ENCODE measurements at places on chromosomes 6 and 20.
A peak's percentile ranks its signal among the peaks of the same experiment; 100 is the strongest.

DNA sequence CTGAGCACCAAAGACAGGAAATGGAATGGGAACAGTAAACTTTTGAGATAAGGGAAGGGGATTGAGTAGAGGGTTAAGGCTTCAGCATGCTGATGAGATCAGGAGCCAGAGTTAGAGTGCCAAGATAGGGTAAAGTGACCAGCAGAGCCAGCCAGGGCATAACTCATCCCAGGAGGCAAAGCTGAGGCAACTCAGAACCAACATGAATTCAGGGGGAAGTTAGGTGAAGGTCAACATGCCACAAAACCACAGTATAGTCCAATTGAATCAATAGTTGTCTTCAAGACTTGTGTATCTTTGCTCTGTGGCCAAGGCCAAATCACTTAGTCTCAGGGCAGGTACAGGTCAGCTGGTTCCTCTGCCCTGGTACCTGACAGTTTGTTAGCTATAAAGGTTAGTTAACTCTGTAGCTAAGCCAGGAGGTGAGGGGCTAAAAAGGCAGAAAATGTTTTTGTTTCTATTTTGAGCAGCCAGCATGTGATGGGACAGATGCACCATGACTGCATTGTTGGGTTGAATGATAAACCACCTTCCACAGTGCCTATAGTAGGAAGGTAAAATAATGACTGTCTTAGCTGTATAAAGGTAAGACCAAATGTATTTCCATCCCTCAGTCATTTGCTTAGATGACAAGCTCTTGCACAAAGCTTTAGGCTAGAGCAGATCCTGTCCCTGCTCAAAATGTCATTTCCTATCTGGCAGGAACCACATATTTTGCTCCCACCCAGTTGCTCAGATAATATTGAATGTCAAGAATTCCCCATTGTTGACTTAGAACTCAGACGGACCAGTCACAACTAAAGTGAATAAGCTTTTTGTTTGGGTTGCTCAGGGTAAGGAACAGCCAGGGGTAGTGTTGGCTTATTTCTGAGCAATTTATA is 15.8 kb downstream of the RNF8 start:
- no peak for DNase-seq

DNA sequence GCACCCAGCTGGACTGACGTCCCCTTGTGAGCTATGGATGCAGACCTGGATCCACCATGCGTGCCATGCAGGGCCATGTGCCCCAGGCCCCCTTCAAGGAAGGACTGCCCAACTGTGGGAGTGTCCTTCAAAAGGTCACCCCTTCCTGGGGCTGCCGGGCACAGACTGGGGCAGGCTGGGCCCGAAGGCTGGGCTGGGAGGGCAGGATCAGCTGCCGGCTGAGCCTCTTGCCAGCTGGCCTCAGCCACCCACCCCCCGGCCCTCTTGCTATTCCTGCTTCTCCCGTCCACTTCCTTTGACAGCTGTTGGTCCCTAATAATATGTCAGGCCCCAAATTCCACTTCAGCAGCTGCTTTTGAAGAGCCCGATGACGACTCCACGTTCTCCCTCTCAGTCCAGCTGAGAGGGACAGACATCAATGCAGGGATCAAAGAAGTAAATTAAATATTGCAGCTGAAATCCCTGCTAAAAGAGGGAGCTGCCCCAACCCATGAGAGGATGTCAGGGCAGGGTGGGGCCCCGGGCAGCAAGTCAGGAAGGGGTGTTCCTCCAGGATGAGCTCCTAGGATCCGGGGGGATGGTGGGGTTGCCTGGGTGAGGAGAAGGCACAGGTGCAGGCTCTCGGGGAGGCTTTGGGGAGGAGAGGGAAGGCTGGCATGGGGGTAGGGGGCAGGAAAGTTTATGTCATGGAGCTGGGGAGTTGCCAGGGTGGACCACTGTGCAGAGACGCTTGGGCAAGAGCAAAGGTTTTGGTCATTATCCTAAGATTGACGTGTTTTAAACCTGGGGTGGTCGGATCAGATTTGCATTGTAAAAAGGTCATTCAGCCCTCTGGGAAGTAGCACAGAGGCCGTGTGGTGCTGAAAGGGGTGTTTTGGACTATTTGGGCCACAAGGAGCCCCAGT is 185.0 kb downstream of the ANKRD60 start:
- no peak for DNase-seq

- DNase-seq = no peak
Observed at GRCh38 chr20:11624704-11625103, 293.0 kb upstream of the BTBD3 start.

GRCh38 chr6:2708456-2708855 is 42.3 kb downstream of the MYLK4 start:
- no peak for DNase-seq

DNA sequence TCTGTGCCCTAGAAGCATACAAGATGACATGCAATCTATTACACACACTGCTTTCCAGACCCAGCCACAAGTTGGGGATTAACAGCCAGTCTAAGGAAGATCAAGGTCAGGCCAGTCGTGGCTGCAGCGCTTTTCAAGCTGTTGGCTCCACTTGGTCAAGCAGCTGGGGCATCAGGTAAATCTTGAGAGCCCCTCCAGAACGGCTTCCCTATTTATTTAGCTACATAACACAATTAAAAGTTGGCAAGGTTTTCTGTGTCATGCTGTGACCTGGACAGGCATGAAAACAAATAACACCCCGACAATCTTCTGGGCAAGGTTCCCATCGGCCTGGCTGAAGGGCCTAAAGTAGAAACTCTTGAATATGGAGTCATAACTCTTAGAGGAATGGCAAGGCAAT is 524.3 kb downstream of the PRKN start:
- DNase-seq = no peak

DNA sequence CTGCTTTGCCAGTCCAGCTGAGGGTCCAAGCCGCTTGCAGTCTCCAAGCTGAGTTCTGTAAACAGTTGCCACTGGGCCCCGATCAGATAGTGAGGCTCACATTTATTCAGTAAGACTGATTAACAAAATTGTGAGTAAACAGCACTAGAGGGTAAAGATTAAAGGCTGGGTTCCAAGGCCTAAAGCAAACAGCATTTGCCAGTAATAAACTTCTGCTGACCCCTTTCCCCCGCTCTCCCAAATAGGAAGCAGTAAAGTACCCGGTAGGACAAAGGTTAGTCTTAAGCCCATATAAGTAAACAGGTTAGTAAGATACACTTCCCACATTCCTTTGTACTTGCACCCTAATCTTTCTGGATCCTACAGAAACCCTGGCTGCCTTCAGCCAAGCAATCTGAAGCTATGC is 181.8 kb downstream of the MEI4 start:
- DNase-seq = no peak

DNA sequence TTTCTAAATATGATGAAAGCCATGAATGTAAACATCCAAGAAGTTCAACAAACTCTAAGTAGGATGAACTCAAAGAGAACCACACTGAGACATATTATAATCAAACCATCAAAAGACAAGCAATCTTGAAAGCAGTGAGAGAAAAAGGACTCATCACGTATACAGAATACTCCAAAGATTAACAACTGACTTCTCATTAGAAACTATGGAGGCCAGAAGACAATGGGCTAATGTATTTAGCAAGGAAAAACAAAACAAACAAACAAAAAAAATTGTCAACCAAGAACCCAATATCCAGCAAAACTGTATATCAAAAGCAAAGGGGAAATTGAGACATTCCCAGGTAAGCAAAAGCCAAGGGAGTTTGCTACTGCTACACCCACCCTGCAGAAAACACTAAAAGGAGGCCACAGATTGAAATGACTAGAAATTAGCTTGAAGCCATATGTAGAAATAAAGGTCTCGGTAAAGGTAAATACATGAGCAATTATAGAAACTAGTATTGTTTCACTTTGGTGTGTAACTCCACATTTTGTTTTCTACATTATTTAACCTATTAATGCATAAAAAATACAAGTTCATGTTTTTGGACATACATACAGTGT is 301.1 kb upstream of the QKI start:
- no peak for DNase-seq

DNA sequence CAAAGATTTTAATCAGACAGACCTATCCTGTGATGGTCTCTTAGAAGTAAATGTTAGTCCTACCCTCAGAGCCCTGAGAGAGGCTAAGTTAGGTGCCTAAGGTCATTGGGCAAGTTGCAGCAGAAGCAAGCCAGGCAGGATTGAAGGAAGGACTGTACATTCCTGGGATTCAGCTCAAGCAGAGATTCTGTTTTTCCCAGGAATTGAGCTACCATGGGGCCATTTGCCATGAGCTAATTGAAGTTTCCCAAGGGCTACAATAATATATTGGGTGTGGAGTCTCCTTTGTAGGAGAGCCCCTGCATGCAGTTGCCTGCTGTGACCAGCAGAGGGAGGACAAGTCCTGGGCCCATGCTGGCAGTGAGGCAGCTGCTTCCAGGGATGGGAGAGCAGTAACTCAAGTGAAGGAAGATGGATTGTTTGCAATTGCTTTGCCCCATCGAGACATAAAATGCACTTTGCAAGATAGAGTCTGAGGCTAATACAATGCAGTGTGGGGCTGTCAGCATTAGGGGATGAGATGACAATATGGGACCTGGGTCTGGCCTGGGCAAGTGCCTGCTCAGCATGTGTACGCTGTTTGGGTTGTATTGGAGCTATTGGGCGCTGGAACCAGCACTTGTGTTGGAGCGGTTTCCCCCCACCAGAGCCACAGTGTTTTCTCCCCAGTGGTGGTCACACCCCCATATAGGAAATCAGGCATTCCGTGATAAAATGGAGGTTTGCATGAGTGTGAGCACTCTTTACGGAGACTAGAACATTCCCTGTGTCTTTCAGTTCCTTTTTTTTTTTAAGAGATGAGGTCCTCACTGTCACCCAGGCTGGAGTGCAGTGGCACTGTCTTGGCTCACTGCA is 27.9 kb downstream of the DNMT3B start:
- peak; percentile 62 for DNase-seq

DNA sequence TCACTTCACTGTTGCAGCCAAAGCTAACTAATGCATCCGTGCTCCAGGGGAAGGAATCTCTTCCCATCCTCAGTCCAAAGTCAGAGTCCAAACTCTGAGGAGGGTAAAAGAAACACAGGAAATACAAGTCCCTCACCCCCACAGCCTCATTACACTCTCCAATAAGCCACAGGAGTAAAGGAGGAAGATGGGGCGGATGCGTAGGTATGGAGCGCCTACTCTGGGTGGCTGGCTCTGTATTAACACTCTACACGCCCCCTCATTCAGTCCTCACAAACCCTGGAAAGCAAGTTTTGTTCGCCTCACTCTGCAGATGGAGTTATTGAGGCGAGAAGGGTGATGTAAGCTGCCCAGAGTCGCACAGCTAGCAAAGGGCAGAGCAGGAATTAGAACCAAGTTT is 242.9 kb downstream of the NRN1 start:
- DNase-seq = no peak

- DNase-seq = no peak
Observed at GRCh38 chr6:166934174-166934573, 22.2 kb downstream of the RNASET2 start.

DNA sequence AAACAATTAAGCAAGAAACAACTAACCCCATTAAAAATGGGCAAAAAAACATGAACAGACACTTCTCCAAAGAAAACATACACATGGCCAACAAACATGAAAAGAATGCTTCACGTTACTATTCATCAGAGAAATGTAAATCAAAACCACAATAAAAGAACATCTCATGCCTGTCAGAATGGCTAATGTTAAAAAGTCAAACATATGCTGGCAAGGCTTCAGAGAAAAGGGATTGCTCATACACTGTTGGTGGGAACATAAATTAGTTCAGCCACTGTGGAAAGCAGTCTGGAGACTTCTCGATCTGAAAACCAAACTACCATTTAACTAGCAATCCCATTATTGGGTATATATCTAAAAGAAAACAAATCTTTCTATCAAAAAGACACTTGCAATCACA is 217.5 kb downstream of the TINAG start:
- no peak for DNase-seq

DNA sequence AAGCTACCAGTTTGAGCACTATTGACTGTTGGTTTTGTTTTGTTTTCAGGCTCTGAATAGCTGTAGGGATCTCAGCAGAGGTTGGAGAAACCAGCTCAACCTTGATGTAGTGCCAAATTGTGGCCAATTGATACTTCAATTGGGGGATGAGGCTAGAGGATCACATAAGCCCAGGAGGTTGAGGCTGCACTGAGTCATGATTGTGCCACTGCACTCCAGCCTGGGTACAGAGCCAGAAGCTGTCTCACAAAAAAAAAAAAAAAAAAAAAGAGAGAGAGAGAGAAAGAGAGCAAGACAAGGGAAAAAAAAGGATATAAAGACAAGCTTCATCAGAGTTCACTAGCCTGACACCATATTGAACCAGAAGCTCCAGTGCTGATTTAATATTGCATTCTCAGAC is 702.1 kb downstream of the FRK start:
- DNase-seq = no peak

DNA sequence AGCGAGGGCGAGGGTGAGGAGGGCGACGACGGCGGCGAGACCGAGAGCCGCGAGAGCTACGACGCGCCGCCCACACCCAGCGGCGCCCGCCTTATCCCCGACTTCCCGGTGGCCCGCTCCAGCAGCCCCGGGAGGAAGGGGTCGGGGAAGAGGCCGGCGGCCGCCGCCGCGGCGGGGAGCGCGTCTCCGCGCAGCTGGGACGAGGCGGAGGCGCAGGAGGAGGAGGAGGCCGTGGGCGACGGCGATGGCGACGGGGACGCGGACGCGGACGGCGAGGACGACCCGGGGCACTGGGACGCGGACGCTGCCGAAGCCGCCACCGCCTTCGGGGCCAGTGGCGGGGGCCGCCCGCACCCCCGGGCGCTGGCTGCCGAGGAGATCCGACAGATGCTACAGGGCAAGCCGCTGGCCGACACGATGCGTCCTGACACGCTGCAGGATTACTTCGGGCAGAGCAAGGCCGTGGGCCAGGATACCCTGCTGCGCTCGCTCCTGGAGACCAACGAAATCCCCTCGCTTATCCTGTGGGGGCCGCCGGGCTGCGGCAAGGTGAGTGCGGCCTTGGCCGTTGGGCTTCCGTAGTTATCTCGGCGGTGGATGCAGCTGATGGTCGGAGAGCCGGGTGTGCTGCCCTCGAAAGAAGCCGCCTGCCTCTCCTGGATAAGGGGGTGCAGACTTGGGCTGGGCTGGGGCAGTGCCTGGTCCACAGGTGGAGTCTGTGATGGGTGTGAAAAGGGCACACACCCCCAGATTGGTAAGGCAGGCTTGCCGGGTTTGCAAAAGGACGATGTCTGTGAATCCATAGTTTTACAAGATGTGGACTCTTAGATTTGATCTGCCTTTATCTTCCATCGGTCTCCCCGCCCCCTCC is 938 bp downstream of the WRNIP1 start:
- DNase-seq = peak; percentile 41

- DNase-seq = no peak
Observed at GRCh38 chr6:6191476-6191875, 129.0 kb downstream of the F13A1 start.

- DNase-seq = no peak
Observed at GRCh38 chr6:44498436-44498835, 110.9 kb downstream of the CDC5L start.

- DNase-seq = no peak
Observed at GRCh38 chr20:22924046-22924737, 110.9 kb upstream of the SSTR4 start.

DNA sequence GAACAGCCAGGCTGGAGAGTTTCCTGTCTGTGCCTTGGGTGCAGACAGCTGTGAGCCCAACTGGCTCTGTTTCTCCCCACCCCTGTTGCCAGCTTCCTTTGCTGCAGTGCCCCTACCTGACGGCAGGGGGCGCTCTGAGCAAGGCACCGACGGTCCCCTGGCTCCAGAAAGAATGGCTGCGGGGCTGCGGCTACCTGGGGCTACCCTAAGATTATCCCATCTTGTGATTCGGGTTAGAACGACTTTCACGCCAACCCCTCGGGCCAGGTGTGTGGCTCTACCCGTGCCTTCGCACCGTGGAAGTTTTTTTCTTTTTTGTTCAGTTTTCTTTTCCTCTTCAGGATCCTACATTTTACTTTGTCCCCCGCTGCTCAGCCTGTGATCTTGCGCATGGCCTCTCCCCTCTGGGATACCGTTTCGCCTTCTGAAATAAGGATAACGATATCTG is 33.4 kb upstream of the AAR2 start:
- peak; percentile 64 for DNase-seq
